Cardiac fibroblast (primary cell): ENCODE measurements at places on chromosomes 7 and 10.

DNA sequence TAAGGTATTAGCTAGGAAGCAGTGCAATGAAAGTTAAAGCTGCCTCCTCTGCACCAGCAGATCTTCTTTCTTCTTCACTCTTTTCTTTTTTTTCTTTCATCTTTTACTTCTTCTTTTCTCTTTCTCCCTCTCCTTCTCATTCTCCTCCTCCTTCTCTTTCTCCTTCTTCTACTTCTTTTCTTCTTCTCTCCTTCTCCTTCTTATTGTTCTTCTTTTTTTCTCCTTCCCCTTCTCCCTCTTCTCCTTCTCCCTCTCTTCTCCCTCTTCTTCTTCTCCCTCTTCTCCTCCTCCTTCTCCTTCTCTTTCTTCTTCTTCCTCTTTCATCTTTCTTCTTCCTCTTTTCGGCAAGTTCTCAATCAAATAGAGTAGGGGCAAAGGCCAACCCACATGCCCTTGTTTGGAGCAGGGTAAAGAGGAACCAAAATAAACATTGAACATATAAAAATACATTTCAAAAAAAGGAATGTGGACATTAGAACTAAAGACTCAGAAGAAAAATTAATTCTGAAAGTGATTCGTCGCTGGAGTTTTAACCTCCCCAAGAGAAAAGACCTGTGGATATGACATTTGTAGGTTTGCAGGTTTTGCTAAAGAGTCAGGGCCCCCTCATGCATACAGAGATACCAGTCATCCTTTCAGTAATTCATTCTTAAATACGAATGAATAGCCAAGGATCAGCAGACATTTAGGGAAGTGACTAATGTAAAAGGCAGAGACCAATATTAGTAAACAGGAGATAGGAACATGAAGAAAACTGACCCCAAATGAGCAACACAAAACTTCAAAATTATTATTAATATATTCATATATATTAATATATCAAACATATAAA, 93.0 kb upstream of the RSU1 start:
- peak; percentile 13 for DNase-seq

DNA sequence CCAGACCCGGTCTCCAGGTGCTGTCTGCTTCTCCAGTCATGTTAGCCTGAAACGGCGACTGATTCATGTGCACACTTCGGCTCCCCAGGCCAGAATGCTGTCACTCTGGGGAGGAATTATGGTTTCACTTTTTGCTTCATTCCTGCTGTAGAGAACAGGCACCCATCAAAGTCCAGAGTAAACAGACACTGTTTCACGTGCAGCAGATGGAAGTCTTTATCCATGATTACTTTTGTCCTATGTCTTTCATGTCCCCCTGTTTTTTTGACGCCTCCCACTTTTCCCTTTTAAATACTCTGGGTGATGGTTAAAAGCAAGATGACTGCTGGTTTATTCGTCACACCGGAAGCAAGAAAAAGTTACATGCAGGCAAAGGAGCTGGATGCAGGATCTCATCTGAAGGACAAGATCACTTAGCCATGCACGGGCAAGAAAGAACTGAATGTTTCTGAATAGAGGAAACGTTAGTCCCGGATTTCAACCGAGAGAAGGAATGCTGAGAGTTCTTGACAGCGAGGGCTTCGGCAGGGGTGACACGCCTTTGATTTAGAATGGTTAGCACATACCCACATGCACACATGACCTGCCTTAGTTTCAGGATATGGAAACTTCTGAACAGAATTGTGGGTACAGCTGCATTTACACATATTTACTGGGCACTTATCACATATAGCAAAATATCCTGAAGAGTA, 250.0 kb upstream of the KLF6 start:
- DNase-seq, result peak; percentile 38

- no peak for DNase-seq
Measured at GRCh38 chr10:74824900-74825370, 1.5 kb upstream of the KAT6B start.

- DNase-seq, result no peak
Measured at GRCh38 chr7:25653384-25653783, 425.1 kb upstream of the NPVF start.

GRCh38 chr7:84502239-84502638, 307.6 kb upstream of the SEMA3A start:
- no peak for DNase-seq

- DNase-seq, result no peak
Measured at GRCh38 chr10:24435374-24435773, 226.4 kb downstream of the KIAA1217 start.
